ENCODE measurements at places on chromosomes 6 and 20.

DNA sequence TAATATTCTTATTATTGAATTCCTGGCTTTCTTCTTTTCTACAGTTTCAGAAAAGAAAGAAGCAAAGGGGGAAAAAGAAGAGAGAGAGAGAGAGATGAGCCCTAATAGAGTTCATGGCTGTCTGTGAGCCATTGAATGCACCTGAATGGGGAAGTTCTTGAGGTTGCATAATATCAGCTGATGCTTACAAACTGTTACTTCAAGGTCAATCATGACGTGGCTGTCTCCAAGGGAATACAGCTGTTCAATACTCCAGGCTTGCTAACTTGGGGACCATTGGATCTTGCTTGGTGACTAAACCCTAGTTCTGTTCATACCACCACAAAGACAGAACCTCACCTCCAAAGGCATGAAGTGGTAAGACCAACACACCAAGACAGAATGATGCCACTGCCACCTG is 180.4 kb downstream of the ADGRG6 start:
- DNase-seq, result no peak

DNA sequence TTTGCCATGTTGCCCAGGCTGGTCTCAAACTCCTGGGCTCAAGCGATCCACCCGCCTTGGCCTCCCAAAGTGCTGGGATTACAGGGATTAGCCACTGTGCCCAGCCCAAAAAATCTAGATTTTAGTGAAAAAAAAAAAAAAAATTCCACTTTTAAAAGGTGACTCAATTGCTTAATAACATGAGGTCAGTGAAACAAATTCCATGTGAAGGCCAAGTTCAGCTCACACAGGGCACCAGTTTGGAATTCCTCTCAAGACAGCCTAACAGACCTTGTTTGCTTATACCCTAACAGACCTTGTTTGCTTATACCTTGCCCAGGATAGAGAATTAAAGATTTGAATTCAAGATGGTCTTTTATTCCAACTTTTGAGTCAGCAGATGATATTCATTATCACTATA is 5.1 kb downstream of the RRBP1 start:
- DNase-seq, result no peak

GRCh38 chr6:43746613-43747102 is 23.4 kb upstream of the VEGFA start:
- DNase-seq, result no peak

- no peak for DNase-seq
Observed at GRCh38 chr6:140414966-140415620, 1040.6 kb upstream of the CITED2 start.

- DNase-seq, result no peak
Observed at GRCh38 chr20:39378776-39379175, 416.6 kb downstream of the DHX35 start.

GRCh38 chr6:32079566-32080290 is 29.4 kb downstream of the TNXB start:
- DNase-seq, result no peak

- DNase-seq, result no peak
Observed at GRCh38 chr6:27154696-27155095, 92.8 kb upstream of the PRSS16 start.

DNA sequence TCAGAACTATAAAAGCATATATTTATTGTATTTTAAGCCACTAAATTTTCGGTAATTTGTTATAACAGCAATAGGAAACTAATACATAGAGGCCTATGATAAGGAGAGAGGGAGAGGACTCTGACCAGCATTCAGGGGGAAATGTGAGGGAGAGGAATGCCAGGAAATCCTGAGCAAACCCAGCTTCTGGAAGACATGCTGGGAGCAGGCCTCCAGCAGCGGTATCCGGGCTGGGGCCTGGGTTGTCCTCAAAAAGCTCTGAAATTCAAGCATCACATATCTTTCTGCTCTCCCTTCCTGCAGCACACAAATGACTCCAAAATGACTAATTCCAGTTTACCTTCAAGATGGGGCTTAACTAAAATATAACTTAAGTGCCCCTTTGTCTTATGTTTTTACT is 33.4 kb upstream of the RIMS1 start:
- peak; percentile 54 for DNase-seq

DNA sequence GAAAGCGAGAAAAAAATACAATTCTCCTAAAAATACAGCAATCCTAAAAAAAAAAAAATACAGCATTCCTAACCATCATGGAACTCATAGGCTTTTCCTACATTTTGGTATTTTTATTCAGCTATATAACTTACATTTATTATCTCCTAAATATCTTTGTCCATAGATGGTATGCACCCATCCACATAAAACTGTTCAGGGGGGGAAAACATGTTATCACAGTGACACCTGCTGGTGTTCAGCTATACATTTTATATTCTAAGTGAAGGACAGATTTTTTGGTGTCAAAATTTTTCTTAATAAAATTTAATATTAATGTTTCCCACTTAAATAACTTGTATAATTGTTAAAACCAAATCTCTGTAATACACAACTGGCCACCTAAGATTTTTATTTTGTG is 58.0 kb downstream of the BLOC1S5 start:
- DNase-seq, result peak; percentile 74

- DNase-seq, result no peak
Observed at GRCh38 chr20:36836591-36837269, 39.2 kb upstream of the TLDC2 start.

Data from AG08395 (cell line).